ENCODE measurements at places on chromosomes 11 and 22. TPM values are rescaled to one million over a fixed set of nuclear protein-coding genes. Genes with fewer than 3 reads are reported as not detected.

The MMP27 gene
- total RNA-seq = not detected

GRCh38 chr22:31393893-31394292 is 5.5 kb upstream of the DRG1 start:
- H3K4me1 ChIP-seq = peaks cover 6% of the 10 kb centered on the region
- no peaks in the 10 kb centered on the region for H3K36me3 ChIP-seq
- DNase-seq = no peak
- no peak overlapping the region for H3K27ac ChIP-seq
- H3K4me3 ChIP-seq = no peak overlapping the region

The GRK3 gene
- total RNA-seq = 3.6 TPM

GRCh38 chr11:61155741-61156140 is 5.5 kb downstream of the VPS37C start:
- DNase-seq = no peak
- no peak overlapping the region for H3K27ac ChIP-seq
- H3K4me3 ChIP-seq = no peak overlapping the region
- peaks cover 12% of the 10 kb centered on the region for H3K36me3 ChIP-seq

- no peaks in the 10 kb centered on the region for H3K27me3 ChIP-seq
- DNase-seq = no peak
- peak overlapping the region; percentile 92 for H3K27ac ChIP-seq
- H3K36me3 ChIP-seq = no peaks in the 10 kb centered on the region
- peak overlapping the region; percentile 19 for H3K4me3 ChIP-seq
- peaks cover 50% of the 10 kb centered on the region for H3K4me1 ChIP-seq
Measured at GRCh38 chr11:61695917-61696316, 15.7 kb downstream of the DAGLA start.

DNA sequence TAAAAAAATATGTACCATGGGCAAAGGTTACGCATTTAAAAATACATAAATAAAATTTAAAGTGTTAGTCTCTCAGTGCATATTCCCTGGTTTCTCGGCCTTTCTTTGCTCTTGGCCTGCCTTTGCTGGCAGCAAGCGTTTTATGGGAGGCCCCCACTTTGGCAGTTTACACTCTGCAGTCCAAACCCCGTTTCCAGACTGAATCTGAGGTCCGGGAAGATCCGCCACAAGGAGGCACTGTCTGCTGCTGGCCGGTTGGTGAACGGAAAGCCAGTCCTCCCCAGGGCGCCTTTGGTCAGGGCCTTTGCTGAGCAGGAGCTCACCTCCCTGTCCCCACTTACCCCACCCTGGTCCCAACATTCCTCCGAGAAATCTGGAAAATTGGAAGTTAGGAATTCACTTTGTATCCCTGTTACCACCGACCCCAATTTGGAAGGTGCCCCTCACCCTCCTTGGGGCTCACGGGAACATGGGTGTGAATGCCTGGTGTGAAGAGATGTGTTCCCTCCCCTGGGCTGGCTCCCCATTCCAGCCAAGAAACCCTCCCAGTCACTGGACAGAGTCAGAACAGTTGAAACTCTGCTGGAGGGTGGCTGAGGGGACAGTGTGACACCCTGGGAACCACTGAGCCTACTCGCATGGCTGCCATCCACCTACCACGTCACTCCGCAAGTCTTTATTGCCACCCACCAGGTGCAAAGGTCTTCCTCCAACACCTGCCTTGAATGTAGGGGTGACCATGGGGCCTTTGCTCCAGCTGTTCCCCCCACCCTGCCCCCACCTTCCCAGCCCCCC is 9.4 kb upstream of the SF1 start:
- no peak overlapping the region for H3K4me3 ChIP-seq
- H3K4me1 ChIP-seq = no peaks in the 10 kb centered on the region
- peak; percentile 87 for DNase-seq
- no peak overlapping the region for H3K27ac ChIP-seq
- H3K36me3 ChIP-seq = peaks cover 1% of the 10 kb centered on the region
- H3K27me3 ChIP-seq = no peaks in the 10 kb centered on the region

The OR52I1 gene
- not detected for total RNA-seq

DNA sequence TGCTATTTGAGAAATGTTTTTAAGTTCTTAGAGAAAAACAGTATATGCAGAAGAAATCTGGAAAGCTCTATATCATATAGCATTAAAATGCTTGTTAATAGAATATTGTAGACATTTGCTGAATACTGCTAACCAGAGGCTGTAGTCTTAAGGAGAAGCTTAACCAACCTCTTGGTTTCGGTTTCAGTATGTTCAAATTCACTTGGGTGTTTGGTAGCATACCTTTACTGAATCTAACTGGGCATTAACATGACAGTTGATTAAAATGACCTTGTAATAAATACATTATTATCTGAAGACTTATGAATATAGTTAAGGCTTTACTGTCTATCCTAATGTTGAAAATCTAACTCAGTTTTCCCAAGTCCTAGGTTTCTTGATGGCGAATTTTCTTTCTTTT is 5.4 kb downstream of the PCF11 start:
- H3K4me1 ChIP-seq = peaks cover 40% of the 10 kb centered on the region
- DNase-seq = no peak
- H3K27ac ChIP-seq = peak overlapping the region; percentile 49
- H3K36me3 ChIP-seq = peaks cover 32% of the 10 kb centered on the region

DNA sequence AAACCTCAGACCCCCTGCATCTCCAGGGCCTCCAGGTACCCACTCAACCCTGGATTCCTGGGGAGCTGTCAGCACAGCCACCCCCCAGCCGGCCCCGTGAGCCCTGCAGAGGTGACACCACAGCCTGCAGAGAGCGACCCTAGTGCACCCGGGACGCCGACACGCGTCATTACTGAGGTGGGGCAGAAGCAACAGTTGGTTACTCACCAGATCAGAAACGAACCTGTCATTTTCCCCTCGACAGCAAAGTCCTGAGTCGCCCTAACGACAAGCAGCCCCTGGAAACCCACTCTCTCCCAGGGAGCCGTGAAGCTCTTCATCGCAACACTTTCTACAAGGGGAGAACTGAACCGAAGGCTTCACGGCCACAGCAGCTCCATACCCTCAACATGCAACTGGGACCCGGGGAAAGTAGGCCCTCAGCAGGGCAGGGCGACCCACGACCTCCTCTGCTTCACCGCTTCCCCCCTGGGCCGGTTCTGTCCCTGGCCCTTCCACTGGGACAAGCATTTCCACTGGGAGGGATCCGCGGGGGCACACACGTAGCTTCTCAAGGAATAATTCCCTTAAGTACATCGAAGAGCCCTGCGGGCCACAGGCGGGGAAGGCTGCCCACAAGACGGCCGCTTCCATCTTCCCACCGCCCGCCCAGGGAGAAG is 1.6 kb downstream of the BRD1 start:
- H3K36me3 ChIP-seq = peaks cover 17% of the 10 kb centered on the region
- peaks cover 29% of the 10 kb centered on the region for H3K4me1 ChIP-seq
- DNase-seq = no peak
- H3K4me3 ChIP-seq = peak overlapping the region; percentile 86
- H3K27me3 ChIP-seq = peaks cover 1% of the 10 kb centered on the region

The ANO5 gene
- not detected for total RNA-seq

GRCh38 chr11:1852877-1853276 is at the start of gene LSP1:
LSP1 (plus strand) TSS chr11:1853084; CDS start chr11:1853145, 61 bp downstream.
- no peaks in the 10 kb centered on the region for H3K27me3 ChIP-seq
- H3K36me3 ChIP-seq = no peaks in the 10 kb centered on the region
- H3K4me1 ChIP-seq = peaks cover under 1% of the 10 kb centered on the region
- no peak for DNase-seq

The SLC16A8 gene
- 0.50 TPM for total RNA-seq

The CREB3L1 gene
- total RNA-seq = 83.1 TPM

The TEAD1 gene
- 135 TPM for total RNA-seq

GRCh38 chr11:64959498-64959897 is 12.4 kb downstream of the MAJIN start:
- H3K27ac ChIP-seq = no peak overlapping the region
- peaks cover 3% of the 10 kb centered on the region for H3K27me3 ChIP-seq
- H3K4me1 ChIP-seq = peaks cover 10% of the 10 kb centered on the region
- DNase-seq = no peak
- no peak overlapping the region for H3K4me3 ChIP-seq

The FAM227A gene
- total RNA-seq = 1.5 TPM

DNA sequence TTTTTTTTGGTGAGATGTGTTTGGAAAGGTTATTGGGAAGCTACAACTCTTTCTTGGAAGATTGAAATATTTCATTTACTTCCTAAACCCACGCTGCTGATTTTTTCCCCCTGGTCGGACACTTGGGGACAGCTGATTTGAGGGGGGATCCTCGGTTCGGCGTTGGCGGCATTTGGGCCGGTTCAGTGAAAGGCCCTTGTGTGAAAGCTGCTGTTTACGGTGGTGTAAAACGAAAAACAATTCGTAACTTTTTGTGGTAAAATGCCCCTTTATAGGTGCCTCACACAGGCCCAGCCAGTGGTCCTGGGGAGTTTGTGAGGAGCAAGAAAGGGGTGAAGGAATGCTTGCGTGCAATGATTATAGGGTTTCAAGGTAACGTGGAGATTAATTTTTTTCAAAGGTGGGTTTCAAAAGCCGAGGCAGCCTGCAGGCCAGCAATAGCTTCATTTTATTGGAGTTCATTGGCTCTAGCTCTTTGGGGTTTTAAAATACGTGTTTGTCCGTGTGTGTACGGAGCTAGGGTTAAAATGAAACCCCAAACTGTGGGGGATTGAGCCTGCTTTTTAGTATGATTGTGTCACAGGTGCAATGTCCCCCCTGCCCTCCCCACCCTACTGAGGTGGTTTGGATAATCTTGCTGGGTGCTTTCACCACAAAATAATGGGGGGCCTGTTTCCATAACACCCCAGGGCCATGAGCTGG is 77.2 kb upstream of the PPARA start:
- H3K4me1 ChIP-seq = peaks cover 64% of the 10 kb centered on the region
- peak overlapping the region; percentile 85 for H3K27ac ChIP-seq
- peak overlapping the region; percentile 87 for H3K4me3 ChIP-seq
- H3K36me3 ChIP-seq = peaks cover 10% of the 10 kb centered on the region
- DNase-seq = peak; percentile 35
- H3K27me3 ChIP-seq = no peaks in the 10 kb centered on the region

DNA sequence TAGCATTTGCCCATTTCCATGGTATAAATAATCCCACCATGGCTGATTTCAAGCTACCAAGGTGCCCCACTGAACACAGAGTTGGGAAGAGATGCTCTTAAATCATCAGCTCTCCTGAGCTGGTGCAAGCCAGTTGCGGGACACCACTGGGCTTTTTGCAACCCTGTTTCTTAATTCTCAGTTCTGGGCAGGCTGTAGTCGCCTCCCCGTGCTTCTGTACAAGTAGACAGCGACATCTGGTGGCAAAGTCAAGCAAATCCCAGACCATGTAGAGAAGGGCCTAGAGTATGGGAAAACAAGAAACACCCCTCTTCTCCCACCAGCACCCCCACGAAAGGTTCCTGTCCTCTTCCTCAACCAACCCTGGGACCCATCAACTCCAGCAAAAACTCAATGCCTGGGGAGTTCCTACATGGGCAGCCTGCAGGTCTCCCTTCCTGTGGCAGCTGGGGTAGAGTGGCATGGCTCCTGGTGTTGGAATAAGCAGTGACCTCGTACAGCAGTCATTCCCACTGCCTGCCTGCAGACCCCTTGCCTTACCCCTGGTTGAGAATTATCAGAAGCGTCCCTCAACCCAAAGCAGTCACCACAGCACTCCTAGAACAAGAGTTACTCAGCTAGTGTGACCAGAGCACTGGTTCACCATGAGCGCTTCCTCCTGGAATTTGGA is 68.4 kb downstream of the IGLL5 start:
- no peak overlapping the region for H3K27ac ChIP-seq
- H3K36me3 ChIP-seq = no peaks in the 10 kb centered on the region
- no peak overlapping the region for H3K4me3 ChIP-seq
- no peaks in the 10 kb centered on the region for H3K4me1 ChIP-seq
- H3K27me3 ChIP-seq = peaks cover 50% of the 10 kb centered on the region
- DNase-seq = no peak

The AQP11 gene
- total RNA-seq = 1.6 TPM

DNA sequence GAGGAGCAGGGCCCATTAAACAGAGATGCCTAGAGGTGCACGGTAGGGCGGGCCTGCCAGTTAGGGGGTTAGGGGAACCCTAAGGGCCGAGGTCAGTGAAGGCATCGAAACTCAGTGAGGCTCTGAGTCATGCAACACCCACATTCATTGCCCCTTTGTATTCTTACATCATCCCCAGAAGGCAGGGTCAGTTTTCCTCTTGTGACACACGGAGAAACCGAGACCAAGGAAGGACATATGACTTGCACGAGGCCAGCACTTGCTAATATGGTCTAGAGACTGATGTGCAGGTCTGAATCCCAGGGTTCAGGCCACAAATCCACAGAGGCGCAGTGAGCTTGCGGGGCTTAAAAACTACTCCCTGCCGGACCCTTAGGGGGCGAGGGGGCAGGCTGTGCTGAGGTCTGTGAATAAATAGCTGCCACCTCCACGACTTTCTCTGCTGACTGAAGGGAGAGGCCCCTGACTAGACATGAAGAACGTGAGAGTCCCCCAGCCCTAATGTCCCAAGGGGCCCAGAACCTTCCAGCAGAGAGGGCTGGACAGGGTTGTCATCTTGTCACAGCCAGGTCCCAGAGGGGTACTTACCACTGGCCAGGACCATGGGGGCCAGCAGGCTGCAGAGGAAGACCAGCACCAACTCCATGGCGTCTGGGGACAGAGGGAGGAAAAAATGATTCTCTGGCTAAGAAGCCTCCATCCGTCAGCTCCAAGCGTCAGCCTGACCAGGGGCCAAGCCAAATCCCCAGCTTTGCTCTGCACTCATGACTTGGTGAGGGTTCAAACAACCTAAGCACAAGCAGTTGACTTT is 17.8 kb upstream of the FXYD2 start:
- H3K27me3 ChIP-seq = peaks cover 7% of the 10 kb centered on the region
- DNase-seq = no peak
- no peaks in the 10 kb centered on the region for H3K36me3 ChIP-seq
- no peak overlapping the region for H3K4me3 ChIP-seq

GRCh38 chr22:41245917-41246499 is 5.3 kb upstream of the CHADL start:
- H3K4me1 ChIP-seq = no peaks in the 10 kb centered on the region
- H3K4me3 ChIP-seq = no peak overlapping the region
- no peak overlapping the region for H3K27ac ChIP-seq

DNA sequence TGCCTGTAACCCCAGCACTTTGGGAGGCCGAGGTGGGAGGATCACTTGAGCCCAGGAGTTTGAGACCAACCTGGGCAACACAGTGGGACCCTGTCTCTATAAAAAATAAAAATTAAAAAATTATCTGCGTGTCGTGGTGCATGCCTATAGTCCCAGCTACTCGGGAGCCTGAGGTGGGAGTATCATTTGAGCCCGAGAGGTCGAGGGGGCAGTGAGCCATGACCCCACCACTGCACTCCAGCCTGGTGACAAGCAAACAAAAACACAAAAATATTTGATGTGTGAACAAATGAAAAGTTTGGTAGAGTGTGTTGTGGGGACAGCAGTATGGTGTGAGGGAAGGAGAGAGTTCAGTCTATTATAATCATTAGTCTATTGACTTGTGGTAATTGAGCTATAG is 90.8 kb upstream of the PARVA start:
- no peaks in the 10 kb centered on the region for H3K27me3 ChIP-seq
- no peak for DNase-seq
- H3K4me3 ChIP-seq = peak overlapping the region; percentile 78
- H3K36me3 ChIP-seq = no peaks in the 10 kb centered on the region
- peak overlapping the region; percentile 100 for H3K27ac ChIP-seq
- H3K4me1 ChIP-seq = peaks cover 73% of the 10 kb centered on the region

The SYT12 gene
- 7.2 TPM for total RNA-seq

All from chondrocyte (in vitro differentiated cells).